Esophagus muscularis mucosa (tissue), 4 donors: ENCODE measurements at places on chromosomes 6 and 20.

GRCh38 chr6:119179842-119180241 is 101.4 kb upstream of the FAM184A start:
- no peak for DNase-seq

DNA sequence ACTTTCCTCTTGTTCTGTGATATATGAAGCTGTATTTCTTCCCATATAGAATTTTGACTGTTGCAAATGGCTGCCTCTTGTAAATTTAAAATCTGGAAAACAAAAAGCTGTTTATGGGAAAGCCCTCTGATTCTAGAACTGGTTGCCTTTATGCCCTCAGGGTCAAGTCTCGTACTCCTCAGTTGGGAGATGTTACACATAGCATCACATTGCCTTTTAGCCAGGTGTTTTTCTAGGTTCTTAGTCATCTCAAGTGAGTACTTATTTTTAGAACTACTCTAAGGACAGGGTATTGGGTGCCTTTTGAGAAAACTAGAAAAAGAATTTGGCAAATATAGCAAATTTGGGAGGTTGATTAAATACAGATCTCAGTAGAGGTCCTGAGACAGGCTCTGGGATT is 58.5 kb downstream of the ANKS1A start:
- no peak for DNase-seq

DNA sequence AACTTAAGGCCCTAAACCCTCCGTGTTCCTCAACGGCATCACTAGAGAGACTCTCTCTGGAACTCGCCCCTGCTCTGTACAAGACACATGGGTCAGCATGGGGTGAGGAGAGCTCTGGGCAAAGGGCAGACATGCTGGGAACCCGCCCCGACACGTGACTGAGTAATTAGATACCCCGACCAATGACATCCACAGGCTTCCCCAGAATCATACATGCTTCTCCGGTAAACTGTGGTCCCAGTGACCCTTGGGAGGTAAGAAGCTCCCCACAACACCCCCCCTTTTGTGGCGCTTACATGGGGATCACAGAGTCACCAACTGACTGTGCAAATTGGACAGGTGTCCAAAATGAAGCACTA is 31.7 kb upstream of the RPS6KA2 start:
- DNase-seq, result no peak

DNA sequence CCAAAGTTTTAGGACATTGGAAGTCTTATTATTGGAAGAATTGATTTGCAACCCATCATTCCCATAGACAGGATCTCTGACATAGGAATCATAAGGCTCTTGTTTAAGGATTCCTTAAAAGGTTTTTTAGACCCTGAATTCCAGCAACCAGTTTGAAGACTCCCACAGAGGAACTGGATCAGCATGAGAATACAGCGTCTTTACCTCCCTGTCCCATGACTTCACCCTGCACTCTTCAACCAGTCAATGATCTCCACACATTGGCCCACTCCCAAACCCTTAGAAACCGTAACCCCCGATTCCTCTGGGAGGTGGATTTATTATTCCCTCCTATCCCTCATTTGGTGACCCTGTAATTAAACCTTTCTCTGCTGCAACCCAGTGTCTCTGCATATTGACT is 150.7 kb upstream of the PLCB4 start:
- DNase-seq, result no peak

DNA sequence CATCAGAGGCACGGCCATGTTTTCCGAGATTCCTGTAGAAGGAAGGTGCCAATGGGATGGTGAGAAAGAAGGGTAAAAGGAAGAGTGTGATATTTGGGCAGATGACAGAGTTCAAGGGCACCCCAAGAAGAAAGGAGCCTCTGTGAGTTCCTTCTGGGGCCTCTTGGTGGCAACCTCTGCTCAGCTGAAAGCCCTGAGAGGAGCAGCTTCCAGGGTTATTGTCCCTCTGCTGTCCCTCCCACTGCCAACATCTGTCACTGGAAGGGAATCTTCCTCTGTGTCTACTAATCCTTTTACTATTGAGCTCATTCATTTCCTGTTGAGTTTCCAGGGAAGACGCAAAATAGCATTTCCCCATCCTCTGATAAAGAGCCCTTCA is 40.0 kb upstream of the KCNK16 start:
- DNase-seq, result no peak

- no peak for DNase-seq
Measured at GRCh38 chr6:81562169-81562568, 190.3 kb downstream of the TENT5A start.

DNA sequence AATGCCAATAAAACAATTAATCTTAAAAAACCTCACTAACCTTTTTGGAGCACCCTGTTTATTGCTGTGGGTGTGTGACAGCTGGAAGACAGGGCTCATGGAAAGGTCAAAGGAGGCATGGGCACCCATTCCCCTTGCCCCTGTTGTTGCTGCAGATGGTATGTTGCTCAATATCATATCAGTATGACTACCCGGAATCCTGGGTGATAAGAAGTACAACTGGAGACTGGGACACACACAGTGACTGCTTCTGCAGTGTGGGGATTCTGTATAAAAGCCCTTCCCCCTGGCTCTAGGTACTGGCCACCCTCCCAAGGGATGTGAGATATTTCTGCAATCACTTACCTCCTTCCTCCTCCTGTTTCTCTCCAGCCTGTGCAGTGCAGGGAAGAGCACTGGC is 47.3 kb upstream of the IL20RA start:
- no peak for DNase-seq

- DNase-seq, result no peak
Measured at GRCh38 chr6:17469006-17469832, 75.8 kb downstream of the CAP2 start.

- no peak for DNase-seq
Measured at GRCh38 chr6:111743360-111743759, 129.9 kb downstream of the FYN start.

DNA sequence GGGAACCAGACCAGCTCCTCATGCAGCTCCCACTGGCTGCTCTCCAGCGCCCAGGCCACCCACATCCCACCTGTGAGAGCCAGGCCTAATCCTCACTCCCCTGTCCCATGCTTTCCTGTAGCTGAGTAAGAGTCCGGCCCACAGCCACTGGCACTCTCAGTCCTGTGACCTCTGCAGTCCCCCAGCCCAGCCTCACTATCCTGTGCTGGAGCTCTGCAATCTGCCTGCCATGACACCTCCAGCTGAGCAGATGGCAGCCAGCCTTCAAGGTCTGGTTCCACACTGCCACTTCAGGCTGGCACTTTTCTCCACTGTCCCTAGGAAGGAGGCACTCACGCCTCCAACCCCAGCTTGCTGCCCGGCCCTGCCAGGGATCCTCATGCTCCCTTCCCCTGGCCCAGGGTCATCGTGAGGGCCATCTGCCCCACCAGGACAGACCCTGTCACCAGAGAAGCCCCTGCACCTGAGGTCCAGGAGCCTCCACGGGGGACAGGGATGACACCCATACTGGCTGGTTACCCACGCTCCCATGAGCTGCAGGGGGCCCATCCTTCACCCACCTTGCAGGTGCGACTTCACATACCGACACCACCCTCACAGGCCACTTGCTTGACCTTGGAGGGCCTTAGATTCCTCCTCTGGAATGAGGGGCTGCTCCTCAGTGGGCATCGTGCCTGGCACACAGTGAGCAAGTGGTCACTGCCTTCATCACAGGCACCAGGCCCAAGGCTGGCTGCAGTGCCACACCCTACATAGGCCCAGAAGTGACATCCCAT is 100.1 kb downstream of the ASXL1 start:
- no peak for DNase-seq

DNA sequence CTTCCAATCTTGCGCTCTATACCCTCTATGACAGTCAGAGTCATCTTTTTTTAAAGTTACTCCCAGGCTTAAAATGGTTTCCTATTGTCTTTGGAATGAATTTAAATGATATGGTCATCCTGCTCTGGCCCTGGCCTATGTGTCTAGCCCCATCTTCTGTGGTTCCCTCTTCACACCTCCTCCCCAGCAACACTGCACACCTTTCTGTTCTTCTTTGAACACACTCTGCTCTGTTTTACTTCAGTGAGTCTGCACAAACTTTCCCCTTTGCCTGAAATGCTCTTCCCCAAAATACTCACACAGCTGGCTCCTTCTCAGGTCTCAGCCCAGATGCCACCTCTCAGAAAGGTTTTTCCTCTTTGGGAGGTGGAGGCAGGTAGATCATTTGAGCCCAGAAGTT is 132.7 kb downstream of the FYN start:
- no peak for DNase-seq

DNA sequence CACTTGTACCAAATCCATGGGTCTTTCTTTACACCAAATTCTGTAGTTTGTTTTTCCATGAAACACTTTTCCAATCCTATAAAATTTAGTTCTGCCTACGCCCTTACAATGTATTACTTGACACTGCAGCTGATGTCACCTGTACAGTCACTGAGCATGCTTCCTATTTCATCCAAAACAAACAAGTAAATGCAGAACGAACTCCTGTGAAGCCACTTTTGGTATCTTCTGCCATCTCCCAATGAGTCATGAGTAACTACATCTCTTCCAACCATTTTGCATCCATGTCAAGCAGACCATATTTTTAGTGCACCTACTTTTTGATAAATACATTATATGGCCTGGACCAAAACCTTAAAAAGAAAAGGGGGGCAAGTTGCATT is 42.4 kb downstream of the HDDC2 start:
- no peak for DNase-seq

DNA sequence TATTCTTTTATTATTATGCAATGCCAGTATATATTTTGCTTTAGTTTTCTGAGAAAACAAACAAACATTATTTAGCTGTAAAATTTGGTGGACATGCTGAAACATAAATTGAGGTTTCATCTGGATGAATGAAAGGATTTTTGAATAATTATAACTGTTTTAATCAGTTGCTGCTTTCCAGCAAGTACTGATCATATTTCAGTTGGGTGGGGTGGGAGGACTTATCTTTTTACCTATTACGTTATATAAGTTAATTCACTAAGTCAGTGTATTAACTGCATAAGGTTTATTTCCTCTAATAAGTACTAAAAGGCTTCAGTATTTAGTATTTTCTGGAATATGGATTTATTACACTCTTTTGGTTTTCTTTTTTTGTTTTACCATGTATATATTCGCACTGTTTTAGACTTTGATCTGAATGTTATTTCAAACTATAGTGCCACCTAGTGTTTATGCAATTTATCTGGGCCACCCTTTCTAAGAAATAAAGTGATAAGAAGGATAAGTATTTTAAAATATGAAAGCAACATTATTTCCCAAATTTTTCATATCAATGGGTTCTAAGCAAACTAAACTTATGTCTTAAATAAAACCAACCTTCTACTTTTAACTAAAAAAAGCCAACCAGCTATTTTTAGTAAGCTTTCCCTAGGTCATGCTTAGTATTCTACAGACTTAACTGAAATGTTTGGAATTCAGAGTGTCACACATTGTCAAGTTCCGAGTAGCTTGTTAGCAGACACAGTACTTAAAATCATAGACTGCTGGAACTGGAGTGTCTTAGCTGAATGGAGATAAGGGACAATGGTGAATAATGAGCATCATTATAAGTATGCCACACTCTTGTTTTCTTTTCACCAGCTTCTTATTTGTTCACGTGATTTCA is 105.4 kb upstream of the MCHR2 start:
- no peak for DNase-seq

GRCh38 chr6:122947355-122947754 is 48.7 kb upstream of the CLVS2 start:
- DNase-seq, result no peak

GRCh38 chr20:10249822-10250221 is 31.2 kb downstream of the SNAP25 start:
- DNase-seq, result no peak

GRCh38 chr6:53250176-53251032 is 98.3 kb downstream of the ELOVL5 start:
- DNase-seq, result no peak

GRCh38 chr20:40008177-40008576 is 680.9 kb downstream of the MAFB start:
- no peak for DNase-seq

DNA sequence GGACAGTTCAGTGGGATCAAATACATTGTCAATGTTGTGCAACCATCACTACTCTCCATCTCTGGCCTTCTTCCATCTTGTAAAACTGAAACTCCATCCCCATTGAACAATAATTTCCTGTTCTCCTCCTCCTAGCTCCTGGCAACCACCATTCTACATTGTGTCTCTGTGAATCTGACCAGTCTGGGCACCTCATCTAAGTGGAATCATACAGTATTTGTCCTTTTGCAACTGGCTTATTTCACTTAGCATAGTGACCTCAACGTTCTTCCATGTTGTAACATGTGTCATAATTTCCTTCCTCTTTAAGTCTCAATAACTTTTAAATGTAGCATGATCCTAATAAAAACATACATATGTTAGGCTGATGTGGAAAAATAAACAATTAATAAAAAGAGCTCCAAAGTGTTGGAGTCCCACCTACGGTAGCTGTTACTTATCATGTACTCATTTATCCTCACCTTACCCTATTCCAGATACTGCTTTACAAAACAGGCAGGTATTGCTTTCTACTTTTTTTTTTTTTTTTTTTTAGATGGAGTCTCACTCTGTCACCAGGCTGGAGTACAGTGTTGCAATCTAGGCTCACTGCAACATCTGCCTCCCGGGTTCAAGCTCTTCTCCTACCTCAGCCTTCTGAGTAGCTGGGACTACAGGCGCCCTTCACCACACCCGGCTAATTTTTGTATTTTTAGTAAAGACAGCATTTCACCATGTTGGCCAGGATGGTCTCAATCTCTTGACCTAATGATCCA is 91.9 kb downstream of the TNFAIP3 start:
- no peak for DNase-seq
